ENCODE measurements at places on chromosomes 3 and 15.

DNA sequence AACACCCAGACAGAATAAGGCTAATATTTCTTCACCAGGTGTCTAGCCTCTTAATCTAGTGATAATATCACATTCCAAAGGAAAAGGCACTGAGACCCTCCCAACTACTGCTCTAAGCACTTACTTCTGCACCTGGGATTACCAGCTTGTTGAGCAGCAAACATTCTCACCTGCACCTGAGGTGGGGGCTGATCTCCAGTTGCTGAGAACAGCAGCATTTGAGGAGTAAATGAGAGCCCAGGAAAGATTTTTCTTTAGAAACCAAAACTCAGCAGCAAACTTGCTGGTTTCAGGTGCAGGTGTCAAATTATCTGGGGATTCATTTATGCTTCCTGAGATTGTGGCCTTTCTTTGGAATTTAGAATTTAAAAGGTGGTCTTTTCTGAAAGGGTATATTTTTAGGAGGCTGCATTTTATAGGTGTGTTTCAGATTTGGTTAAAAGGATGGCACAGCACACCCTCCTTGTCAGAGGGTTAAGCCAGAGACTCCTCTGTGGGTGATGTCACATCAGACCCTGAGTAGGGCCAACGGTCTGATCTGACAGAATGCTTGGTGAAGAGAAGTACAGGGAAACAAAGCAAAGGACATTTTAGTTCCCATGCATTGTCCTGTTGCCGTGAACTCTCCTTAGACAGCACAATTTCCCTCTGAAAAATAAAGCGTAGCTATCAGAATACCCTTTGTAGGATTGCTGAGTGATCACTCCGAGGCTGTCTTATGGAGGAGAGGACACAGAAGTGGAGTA is 411.0 kb upstream of the ATP11B start:
- DNase-seq: no peak

GRCh38 chr3:132038198-132038825 is 3.5 kb upstream of the CPNE4 start:
- peak; percentile 54 for DNase-seq

DNA sequence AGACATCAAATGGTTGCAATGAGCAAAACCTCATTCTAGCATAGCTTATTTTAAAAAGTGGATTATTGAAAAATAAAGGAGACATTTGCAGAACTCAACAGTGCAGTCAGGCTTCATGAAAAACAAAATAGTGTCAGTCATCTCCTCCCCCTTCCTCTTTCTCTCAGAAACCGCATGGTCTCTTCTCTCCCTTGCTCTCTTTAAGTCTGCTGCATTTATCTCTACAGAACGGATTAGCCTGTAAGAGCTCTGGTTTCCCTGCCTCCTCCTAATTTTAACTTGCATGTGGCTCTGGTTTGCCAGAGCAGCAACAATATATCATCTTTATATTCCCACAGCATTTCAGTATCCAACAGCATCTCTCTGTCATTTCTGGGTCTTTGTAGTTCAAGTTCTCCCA is 609.0 kb downstream of the MECOM start:
- no peak for DNase-seq

GRCh38 chr3:16795581-16795980 is 89.2 kb upstream of the PLCL2 start:
- no peak for DNase-seq

DNA sequence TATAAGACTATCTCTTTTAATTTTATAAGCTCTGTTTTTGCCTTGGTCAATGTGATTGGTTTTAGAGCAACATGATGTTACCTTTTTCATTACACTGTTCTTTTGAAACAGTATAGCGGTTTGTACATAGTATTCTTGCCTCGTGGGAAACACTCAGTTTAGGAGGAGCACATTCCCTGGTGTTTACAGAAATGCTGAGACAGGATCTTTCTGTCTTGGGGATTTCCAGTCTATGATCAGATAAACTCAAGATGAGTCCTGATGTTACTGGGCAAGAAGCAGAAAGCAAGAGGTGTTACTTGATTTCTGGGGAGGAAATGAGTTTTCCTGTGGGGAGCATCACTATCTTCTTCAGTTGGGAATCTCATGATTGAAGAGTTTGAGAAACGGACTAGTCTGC is 2.5 kb downstream of the TMEM266 start:
- no peak for DNase-seq

GRCh38 chr15:81825136-81825535 is 220.7 kb downstream of the MEX3B start:
- DNase-seq: no peak

- peak; percentile 3 for DNase-seq
These were observed 137.7 kb downstream of the ARPP21 start for GRCh38 chr3:35777065-35777464.

GRCh38 chr15:78641749-78642275 is 802 bp upstream of the CHRNB4 start:
- DNase-seq: no peak

- DNase-seq: no peak
These were observed 5.2 kb upstream of the CDAN1 start for GRCh38 chr15:42742149-42742548.

DNA sequence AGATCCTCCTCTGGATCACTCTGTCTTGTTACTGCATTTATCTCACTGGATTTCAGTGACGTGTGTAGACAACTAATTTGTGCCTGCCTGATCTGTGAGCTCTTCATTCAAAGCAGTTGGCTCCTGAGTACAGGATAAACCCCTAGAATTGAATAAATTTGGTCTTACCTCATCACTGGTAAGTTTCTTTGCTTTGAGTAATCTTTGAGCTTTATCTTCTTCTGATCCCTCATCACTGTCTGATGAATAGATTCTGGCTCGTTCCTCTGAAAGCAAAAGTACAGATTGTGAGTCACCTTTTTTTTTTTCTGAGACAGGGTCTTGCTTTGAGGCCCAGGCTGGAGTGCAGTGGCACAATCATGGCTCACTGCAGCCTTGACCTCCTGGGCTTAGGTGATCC is 24.5 kb downstream of the LEO1 start:
- no peak for DNase-seq

DNA sequence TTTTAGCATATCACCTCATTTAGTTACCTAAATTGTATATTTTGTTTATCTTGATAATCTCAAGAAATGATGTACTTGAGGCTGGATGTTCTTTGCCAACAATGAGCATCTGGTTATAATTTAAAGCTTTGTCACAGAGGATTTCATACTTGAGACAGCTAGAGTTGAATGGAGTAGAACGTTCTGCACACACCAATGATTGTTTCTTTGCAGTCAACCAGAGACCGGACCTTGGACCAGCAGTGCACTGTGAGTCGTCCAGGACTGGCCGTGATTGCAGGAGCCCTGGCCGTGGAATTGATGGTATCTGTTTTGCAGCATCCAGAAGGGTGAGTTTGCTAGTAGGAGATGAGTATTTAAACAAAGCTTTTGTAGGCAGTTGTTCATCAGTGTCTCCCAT is 90.4 kb downstream of the ATG7 start:
- no peak for DNase-seq

DNA sequence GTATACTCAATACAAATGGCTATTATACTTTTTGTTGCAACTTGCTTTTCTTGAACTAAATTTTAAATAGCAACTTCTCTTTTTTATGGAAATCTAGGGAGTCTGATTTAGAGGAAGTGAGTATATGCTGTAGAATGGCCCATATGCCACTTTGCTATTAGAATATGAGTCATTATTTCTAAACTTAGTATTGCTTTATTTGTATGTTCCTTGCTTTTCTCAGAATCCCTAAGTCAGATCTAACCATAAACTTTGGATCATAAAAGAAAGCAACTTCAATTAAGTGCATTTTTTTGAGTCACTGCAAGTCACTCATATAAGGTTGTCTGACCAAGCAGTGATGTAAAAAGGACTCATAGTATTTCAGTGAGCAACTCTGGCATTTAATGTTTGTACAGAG is 17.5 kb upstream of the SPTSSB start:
- DNase-seq: no peak

- DNase-seq: no peak
These were observed 53.9 kb upstream of the GRM7 start for GRCh38 chr3:6806991-6807390.

DNA sequence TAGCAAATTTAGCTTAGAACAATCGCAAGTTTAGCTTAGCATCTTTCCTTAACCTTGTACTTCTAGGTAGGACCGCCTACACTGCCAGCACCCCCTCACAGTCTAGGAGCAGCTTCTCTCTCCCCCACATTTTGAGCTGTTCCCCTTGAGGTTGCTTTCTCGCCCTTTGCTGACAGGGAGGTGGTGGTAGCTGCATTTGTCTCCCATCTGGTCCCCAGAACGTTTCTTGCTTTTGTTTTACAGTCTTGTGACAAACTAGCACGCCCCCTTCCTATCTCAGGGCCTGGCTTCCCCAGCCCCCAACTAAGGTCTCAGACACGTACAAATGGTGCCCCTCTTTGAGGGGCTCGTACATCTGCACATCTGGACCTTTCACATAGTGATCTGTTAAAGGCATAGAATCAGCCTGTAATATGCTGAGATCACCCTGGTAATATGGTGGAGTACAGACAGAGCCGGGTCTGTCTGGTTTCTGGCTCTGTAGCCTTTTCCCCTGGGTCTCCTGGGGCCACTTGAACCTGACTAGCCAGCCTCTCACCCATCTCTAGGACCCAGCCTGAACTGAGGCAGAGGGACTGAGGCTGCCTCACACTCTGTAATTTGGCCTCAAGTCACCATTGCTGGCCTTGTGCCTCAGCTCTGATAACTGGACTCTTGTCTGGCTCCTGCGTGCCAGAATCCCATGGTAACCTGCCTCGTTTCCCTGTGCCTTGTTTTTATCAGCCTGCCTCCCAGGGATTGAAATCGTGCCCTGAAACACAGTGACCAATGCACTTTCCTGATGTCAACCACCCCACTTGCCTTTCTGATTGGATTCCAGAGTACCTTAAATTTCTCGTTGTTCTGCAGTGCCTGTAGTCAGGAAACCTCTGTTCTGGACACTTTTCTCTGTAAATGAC is 27.7 kb downstream of the CRTC3 start:
- peak; percentile 49 for DNase-seq

GRCh38 chr3:148331081-148331846 is 366.4 kb upstream of the AGTR1 start:
- DNase-seq: no peak

DNA sequence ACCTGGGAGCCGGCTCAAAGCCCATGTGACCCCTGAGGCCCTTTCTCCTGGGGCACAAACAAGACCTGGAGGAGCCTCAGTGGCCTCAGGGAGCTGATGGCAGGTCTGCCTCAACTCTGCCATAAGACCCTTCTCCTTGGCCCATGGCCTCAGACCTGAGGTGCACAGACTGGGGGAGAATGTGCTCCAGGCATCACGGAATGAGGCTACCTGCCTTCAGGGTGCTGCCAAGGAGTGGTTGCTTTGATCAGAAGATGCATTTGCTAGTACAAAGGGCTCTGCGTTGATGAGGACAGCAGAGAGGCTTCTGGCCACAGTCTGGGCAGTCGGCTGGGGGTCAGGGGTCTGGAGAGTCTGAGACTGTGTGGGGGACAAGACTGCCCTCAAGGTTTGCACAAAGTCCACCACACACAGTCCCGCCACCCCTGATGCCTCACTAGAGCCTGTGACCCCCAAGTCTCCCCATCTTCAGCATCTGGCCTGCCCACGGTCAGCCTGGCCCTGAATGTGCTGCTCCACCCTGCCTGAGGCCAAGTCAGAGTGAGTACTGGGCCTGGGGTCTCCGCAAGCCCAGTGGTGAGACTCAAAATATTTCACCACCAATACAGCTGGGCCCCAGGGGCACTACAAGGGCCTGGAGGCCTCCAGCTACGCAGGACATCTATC is 26.6 kb downstream of the ALDH1L1 start:
- DNase-seq: no peak

Measured in SK-MEL-5 (cell line).